Activated T-helper 1 cell treated with anti-CD3 and anti-CD28 coated beads, Interleukin-2, amount 50 U/mL, for 16 hours (primary cell): ENCODE measurements at places on chromosomes 12 and 14.

DNA sequence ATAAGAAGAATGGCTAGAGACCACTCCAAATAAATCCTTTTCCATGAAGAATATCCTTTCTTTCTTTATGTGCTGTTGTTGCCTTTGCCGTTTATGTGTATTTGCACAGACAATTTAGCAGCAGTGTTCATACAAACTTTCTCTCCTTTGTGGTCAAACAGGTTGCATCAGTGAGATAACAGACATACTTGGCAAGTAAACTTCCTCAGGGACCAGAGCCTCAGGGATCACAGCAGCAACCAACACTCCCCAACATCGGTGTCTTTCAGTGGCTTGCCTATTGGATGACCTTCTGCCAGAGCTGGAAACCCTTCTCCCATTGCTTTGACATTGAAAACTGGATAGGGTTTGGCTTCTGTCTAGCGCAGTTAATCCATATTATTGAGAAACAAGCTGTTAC, 252.2 kb downstream of the BTG1 start:
- no peak for DNase-seq

DNA sequence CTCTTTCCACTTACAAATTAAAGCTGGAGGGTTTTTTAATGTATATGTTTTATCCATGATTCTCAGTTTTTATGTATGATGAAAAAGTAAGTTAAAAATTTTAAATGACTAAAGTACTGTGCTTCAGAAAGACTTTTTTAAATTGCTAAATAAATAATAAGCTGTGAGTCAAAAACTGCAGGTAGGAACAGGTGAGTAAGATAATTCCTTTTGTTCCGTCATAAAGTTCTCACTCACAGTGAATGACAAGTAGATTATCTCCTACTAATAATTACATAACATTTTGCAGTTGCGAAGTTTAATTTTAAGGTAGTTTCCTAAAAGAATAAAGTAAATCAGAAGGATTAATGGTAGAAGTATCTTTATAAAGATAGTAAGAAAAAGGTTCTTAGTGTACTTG, 78.0 kb downstream of the PRKCH start:
- no peak for DNase-seq

- DNase-seq: no peak
Observed at GRCh38 chr12:29546000-29546399, 48.5 kb upstream of the OVCH1 start.

DNA sequence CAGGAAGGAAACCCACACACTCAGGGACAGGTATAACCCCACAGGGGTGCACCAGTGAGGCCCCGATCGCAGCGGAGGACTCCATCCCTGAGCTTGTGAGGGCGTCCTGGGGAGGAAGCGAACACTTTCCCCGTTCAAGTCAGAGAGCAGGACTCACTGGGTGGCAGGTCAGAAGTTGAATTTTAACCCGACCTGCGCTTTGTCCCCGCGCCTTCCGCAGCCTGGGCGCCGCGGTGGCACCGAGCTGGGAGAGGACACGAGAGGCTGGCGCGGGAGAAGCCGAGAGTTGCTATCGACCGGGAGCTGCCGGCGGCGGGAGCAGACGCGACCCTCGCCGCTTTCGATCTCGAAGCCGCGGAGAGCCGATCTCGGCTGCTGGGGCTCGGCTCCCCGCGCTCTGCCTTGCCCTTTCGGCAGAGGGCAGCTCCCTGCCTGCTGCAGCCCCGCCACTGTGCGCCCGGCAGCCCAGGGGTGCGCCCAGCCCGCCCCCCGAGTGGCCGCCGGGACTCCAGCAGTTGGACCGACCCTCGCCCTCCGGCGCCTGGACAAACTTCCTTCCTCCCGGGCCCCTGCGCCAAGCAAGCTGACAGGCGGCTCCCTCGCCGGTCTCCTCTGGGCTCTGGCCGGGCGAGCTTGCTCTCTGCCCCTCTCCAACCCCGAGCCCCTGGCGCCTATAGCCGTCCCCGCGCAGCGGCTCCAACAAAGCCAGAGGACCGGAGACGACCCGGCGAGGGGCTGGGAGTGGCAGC, 918 bp downstream of the LIN7A start:
- no peak for DNase-seq

- no peak for DNase-seq
Observed at GRCh38 chr12:91935296-91935695, 210.3 kb downstream of the BTG1 start.

GRCh38 chr14:95547272-95547625, 12.4 kb downstream of the GLRX5 start:
- no peak for DNase-seq

- no peak for DNase-seq
Observed at GRCh38 chr14:44700694-44701093, 193.6 kb upstream of the FSCB start.

GRCh38 chr12:91722072-91722471, 423.6 kb downstream of the BTG1 start:
- no peak for DNase-seq

DNA sequence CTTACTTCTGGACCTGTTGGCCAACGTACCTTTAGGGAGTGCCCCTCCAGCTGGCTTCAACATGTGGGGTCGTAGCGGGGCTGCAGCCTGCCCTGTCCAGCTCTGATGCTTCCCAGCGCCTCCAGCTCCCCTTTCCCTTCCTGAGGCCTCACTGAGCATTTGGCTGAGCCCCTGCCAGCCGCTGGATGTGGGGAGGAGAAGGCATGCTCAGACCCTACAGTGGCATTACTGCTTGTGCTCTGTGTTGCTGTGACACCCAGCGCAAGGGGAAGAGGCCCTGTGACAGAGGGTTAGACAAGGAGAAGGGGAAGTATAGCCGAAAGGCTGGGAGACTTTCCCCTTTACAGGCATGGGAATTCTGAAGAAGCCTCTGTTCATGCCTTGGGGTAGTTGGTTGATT, 145.9 kb downstream of the PRKCH start:
- DNase-seq: no peak

DNA sequence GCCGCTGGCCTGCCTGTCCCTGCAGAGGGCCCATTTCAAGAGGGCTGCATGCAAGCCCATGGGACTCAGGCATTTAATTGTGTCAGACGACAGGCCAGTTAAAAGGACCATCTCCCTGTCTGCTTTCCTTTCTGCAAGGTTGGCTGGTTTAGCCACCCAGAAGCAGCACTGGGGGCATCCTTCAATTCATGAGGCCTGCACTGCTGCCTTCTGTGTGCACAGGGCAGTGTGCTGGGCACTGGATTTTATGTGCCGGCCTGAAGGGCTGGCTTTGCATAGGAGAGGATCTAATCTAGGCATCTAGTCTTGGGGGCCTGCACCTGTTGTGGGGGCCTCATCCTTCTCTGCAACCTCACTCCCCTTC, 114.1 kb upstream of the FKBP4 start:
- no peak for DNase-seq

DNA sequence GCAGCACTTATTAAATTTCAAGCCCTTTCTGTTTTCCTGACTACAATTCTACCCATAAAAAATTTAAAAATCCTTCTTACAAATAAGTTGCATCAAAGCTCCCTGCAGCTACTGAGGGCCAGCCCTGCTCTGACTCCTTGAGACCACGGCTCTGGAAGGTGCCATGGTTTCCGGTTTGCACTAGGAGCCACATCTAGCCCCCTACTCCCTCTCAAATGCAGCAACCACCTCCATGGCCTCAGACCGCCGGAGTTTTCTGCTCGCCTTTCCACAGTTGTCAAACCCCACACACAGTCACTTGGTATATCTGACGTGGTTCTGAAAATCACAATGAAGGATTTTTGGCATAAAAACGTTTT, 30.1 kb downstream of the P2RX4 start:
- DNase-seq: no peak

- DNase-seq: no peak
Observed at GRCh38 chr12:43964961-43965360, 129.1 kb downstream of the TMEM117 start.

- no peak for DNase-seq
Observed at GRCh38 chr14:92397150-92397952, 74.4 kb downstream of the SLC24A4 start.

DNA sequence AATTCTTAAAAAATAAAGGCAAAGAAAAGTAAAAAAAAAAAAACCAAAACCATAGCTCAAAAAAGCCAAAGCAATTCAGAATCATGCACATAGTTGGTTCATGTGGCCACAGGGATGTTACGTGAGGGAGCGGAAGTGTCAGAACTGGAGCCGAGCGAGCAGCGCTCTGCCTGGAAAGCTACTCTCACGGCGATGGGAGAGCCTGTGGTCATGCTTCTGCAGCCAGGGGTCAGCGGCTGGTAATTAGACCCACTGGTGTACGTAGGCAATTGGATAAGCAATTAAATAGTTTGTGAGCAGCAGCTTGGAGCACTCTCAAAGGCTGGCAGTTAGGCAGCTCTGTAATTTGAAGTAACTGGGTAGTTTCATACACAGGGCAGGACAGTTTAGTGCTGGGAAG, 58.1 kb downstream of the TRHDE start:
- DNase-seq: no peak

DNA sequence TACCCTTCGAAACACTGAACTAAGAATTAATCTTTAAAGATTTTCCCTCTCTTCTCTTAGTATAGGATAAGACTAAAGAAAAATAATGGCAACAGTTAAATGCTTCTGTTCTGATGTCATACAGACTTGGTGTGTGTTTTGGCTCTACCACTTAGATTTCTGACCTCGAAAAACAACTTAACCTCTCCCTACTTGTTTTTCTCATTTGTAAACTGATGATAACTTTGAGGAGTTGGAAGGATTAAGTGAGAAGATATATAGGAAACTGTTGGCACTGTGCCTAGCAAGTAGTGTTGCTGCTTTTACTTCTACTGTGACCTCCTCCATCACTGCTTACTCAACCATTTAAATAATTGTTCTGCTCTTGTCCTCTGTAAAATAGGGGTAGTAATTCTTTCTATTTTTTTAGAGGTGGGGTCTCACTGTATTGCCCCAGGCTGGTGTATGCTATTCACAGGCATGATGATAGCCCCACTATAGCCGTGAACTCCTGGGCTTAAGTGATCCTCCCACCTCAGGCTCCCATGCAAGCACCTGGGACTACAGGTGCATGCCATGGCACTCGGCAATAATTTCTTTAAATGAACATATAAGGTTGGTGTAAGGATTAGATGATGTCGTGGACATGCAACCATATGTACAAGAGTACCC, 22.4 kb downstream of the PALS1 start:
- no peak for DNase-seq

GRCh38 chr14:73269729-73270531, 32.6 kb downstream of the PAPLN start:
- DNase-seq: no peak

GRCh38 chr14:28830115-28830534, 63.5 kb downstream of the FOXG1 start:
- no peak for DNase-seq

- DNase-seq: no peak
Observed at GRCh38 chr12:49298160-49298559, 3.2 kb downstream of the PRPH start.

GRCh38 chr12:1642513-1642912, 13.5 kb downstream of the WNT5B start:
- DNase-seq: no peak

DNA sequence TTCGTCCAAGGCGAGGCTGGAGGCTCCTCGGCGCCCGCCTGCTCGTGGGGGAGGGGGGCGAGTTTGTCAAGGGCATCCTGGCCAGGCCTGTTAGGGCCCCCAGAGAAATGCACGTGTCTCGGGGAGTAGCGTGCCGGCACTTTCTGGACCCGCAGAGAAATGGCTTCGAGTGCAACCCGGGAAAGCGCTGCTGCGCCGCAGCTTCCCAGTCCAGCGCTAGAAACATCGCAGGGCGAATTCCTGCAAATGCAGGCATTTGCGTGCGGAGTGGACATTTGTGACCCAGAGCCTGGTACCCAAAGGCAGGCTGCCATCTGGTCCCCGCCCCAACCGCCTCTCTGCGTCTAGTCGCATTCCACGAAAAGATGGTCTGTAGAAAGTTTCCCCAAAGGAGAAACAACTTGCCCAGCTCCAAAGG, 756 bp downstream of the LGR5 start:
- DNase-seq: no peak

GRCh38 chr12:26935636-26936378, 2.0 kb downstream of the INTS13 start:
- DNase-seq: no peak

- DNase-seq: no peak
Observed at GRCh38 chr12:69671597-69671996, 27.5 kb downstream of the BEST3 start.

GRCh38 chr12:46908936-46909635, 83.3 kb upstream of the SLC38A4 start:
- DNase-seq: no peak

GRCh38 chr12:123433615-123434014, 2.9 kb downstream of the RILPL2 start:
- no peak for DNase-seq

DNA sequence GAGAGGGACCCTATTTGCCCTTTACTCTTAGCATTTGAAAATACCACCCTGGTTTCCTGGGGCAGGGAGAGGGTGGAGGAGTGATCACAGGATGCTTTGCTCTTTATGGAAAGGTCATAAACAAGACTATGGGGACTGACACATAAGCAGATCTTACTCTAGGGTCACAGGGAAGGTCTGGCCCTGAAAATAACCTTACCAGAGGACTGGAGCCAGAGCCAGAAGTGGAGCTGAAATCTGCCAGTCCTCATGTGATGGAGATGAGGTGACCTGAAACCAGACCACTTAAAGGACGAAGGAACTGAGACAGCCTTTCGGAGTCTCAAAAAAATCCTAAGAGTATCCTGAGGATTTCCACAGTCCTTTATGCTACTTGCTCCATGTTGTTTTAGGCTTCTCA, 12.4 kb downstream of the PFKM start:
- DNase-seq: no peak

GRCh38 chr12:129681830-129682229, 222.0 kb downstream of the TMEM132D start:
- DNase-seq: no peak

GRCh38 chr12:127304751-127305725, 961.9 kb upstream of the TMEM132C start:
- DNase-seq: no peak

DNA sequence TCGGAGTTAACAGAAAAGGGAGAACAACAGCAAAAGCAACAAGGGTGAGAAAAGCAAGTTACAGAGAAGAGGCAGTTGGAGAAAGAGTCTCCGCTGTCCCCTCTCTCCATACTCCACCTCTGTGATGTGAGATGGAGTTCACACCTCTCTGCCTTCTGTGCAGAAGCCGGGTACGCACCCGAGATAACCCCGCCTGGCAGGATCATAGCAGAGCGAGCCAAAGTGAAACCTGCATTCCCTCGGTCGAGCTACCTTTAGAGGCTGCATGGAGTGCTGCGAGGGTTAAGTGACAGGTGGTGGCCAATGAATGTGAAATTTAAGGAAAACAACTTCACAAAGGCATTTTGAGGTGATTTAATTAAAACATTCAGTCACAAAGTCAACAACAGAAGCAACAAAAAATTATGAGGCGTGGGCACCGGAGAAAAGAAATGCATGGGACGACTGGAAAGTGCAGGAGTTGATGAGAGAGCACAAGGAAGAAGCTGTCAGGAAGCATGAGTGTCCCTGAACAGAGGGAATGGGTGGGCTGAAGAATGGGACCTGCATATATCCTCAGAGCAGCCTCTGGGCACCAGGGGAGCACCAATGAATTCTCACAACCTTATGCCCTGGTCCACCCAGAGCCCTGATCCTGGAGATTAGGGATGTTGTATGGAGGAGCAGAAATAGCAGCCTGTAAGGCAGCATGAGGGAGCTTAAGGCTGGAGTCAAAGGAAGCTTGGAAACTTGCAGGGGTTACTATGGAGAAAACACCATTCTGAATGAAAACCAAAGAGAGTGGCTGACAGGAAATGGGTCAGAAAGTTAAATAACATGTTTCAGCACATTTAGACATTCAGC, 208.3 kb downstream of the EMP1 start:
- DNase-seq: no peak
